ENCODE measurements at places on chromosomes 4 and X.

DNA sequence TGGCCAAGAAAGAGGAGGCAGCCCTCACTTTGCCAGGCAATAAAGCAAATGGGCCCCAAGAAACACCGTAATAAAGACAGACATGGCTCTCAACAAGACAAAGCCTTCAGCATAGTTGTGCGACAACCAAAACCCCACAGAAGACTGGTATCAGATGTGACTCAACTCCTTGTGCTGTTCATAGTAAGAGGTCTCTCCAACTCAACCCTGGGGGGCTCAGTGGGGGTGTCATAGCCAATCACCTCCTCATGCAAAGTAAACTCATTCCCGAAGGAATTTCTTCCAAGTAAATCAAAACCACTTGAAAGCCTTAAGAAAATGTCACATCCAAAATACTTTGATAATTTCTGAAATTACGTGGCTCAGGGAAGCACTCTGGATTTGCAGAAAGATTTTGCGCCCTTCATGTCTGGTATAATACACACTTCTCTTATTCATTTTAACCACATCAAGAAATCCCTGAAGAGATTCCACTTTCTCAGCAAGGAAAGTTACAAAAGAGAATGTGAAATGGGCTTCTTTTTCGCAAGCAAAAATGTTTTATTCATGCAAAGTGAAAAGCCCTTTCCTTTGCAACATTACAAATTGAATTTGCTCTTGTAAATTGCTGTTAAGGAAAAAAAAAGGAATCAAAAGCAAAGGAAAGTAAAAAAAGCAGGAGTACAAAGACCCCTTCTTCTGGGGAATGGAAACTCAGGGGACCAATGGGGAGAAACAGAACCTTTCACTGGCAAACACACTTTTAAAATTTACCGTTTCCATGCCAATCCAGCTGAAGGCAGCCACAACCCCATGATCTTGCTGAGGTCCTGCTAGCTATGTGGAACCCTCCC, 137.4 kb downstream of the NSUN7 start:
- no peak for DNase-seq

DNA sequence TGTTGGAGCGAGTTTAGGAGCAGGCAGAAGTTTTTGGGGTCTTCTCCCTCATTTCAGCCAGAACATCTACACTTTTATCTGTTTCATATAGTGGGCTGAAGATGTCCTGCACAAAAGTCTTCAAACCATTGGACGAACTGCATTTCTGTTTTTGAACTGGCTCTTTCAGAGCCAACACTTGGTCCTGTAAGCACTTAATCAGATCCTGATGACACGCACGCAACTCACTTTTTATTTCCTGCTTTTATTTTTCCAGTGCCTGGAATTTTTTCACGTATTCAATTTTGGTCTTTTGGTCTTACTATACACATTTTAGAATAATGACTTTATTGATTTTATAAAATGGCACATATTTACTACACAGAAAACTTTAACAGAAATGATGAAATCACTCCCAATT, 40.2 kb upstream of the NKX3-2 start:
- DNase-seq, result no peak

DNA sequence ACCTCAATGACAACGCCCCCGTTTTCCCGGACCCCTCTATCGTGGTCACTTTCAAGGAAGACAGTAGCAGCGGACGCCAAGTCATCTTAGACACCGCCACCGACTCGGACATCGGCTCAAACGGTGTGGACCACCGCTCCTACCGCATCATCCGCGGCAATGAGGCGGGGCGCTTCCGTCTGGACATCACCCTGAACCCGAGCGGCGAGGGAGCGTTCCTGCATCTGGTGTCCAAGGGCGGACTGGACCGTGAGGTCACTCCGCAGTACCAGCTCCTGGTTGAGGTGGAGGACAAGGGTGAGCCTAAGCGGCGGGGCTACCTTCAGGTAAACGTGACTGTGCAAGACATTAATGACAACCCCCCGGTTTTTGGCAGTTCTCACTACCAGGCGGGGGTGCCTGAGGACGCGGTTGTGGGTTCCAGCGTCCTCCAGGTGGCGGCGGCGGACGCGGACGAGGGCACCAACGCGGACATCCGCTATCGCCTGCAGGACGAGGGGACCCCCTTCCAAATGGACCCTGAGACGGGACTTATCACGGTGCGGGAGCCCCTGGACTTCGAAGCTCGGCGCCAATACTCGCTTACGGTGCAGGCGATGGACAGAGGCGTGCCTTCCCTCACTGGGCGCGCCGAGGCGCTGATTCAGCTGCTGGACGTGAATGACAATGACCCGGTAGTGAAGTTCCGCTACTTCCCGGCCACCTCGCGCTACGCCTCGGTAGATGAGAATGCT, 2.2 kb downstream of the FAT4 start:
- DNase-seq, result no peak

- no peak for DNase-seq
Observed at GRCh38 chr4:186701273-186701672, 22.4 kb downstream of the FAT1 start.

- DNase-seq, result no peak
Observed at GRCh38 chr4:97923096-97923495, 220.2 kb downstream of the STPG2 start.

DNA sequence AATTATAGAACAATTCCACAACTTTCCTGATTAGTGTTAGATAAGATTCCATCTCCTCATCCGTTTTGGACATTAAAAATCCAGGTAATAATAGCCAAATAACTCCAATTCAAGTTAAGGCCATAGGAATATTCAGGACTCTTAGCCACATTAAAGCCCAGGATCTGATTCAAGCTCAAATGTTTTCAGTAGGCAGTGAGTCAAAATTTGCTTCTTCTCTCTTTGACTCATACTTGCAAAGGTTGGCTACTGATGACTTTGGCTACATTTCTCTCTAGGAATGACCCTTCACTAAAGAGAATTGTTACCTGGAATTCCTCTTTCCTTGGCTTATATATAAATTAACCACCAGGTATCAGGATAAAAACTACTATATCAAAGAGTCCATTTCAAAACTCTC, 354.9 kb upstream of the HS3ST1 start:
- no peak for DNase-seq

- DNase-seq, result no peak
Observed at GRCh38 chr4:140256335-140256734, 102.4 kb upstream of the MAML3 start.

- DNase-seq, result no peak
Observed at GRCh38 chrX:9279234-9279544, 185.7 kb upstream of the TBL1X start.

GRCh38 chrX:56766554-56767347, 37.7 kb downstream of the NBDY start:
- DNase-seq, result no peak

DNA sequence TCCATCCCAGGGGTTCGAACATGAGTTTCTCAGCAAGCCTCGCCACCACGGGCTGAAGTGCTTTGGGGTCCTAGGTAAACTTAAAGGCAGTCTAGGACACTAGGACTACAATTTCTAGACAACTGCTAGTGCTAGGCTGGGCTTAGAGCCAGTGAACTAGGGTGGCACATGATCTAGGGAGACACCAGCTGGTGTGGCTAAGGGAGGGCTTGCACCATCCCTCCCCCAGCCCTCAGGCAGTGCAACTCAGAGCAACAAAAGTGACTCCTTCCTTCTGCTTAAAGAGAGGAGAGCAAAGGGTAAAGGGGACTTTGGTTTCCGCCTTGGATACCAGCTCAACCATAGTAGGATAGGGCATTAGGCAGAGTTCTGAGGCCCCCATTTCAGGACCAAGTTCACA, 162.5 kb upstream of the AFF2 start:
- no peak for DNase-seq

DNA sequence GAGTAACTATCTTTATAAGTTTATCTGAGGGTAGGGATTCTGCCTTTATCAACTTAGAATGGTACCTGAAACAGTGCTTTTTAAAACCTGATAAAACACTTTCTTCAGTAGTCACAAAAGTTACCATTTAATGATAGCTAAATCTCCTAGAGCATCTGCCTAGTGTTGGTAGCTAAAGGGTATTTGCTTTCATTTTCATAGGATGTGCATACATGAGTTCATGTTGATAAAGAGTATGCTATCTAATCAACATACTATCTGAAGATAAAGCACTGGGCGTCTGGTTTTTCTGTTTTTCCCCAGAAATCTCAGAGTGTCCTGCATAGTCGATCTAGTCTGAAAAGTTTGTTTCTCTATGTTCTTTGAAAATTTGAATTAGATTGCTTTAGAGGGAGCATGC, 75.1 kb downstream of the ADGRL3 start:
- no peak for DNase-seq

- DNase-seq, result no peak
Observed at GRCh38 chr4:8188085-8188484, 11.0 kb upstream of the SH3TC1 start.

DNA sequence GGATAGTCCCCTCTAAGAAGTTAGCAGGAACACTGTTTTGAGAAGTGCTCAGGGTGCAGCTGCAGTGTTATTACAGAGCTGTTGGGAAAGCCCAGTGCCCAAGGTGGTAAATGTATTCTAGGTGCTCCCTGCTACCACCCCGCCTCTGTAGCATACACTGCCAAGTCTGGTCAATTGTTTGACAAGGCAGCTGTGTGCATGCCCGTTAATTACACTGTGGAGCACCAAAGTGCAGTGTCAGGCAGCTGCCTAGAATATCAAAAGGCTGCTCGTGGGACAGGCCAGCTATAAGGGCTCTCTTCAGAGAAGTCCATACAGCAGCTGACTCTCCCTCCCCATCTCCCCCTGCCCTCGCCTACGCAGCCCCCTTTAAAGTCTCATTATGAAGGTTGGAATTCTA, 99.9 kb upstream of the KLHL13 start:
- no peak for DNase-seq

- DNase-seq, result no peak
Observed at GRCh38 chr4:6079965-6080364, 61.7 kb upstream of the C4orf50 start.

- no peak for DNase-seq
Observed at GRCh38 chrX:40054793-40055192, 43.0 kb downstream of the BCOR start.

GRCh38 chr4:171334549-171334948, 478.7 kb upstream of the GALNTL6 start:
- DNase-seq, result no peak

- no peak for DNase-seq
Observed at GRCh38 chrX:21966866-21967265, 26.4 kb downstream of the SMS start.

GRCh38 chr4:166169111-166169510, 296.1 kb downstream of the TLL1 start:
- DNase-seq, result peak; percentile 7

DNA sequence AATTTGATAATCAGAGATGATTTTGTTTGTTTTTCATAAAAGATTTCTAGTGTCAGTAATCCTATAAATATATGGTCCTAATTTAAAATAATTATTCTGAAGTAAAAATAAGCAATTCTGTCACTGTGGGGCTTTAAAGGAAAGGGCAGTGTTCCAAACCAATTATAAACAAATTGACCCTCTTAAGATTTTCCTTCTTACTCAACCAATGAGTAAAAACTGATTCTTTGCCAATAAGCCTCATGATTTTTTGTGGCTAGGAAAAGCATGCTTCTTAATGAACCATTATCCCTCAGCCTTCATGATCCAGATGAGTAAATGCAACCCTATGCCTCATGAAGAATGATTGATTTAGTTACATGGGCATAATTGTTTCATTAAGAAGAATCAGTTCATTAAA, 1010.4 kb downstream of the ADGRL3 start:
- DNase-seq, result no peak

GRCh38 chr4:52713456-52713937, 37.7 kb downstream of the ERVMER34-1 start:
- no peak for DNase-seq

- no peak for DNase-seq
Observed at GRCh38 chr4:6812766-6813165, 30.2 kb downstream of the KIAA0232 start.

- no peak for DNase-seq
Observed at GRCh38 chr4:4755306-4755705, 104.2 kb upstream of the MSX1 start.

DNA sequence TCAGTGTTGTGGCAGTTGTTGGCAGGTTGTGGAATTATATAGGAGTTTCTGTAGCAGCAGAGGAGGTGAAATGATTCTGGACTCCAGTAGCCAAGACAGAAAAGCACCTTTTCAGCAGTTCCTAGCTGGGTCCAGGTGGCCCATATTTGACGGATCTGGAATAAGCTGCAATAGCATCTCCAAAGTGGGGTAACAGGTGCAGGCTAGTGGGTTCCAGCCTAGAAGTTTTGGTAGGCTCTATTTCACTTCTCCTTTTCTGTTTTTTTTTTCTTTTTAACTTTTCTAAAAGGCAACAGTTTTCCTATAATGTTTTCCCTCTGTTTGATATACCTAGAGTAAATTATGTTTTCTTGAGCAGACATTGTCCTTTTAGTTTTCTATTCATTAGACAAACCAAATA, 392.5 kb downstream of the C4orf33 start:
- no peak for DNase-seq

DNA sequence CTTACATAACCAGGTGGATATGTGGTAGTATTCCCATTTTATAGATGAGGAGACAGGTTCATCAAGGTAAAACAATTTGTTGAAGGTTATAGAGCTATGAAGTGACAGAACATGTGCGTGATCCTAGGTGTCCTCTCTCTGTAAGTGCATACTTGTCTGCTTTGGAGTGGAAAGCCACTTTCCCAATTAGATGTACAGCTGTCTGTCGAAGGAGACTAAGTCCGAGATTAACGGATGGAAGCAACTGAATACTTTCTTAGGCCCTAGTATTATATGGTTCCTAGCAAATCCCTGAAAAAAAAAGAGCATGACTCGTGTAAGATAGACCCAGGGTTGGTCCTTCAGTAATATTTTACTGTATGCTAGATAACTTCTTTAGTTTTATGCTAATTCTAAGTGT, 19.7 kb downstream of the TMEM131L start:
- no peak for DNase-seq

- DNase-seq, result no peak
Observed at GRCh38 chr4:165709516-165709915, 163.5 kb upstream of the TLL1 start.

DNA sequence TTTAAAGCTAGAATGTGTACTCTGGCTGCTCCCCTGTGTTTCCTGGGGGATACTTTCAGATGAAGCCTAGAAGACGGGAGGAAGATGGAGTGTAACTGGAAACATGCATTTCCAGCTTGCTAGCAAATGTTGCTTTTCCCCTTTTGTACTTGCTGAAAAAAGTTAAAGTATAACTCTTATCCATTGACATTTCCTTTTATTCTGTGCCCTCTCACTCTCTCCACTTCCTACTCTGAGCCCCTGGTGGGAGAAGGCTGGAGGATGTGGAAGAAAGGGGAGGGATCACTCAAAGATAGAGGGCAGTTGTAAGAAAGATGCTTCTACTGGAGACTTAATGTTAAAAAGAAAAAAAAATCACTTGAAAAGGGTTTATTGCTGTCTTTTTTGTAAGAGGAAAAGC, 396.5 kb downstream of the DTHD1 start:
- DNase-seq, result no peak

Measured in HCT116 (cell line).